ENCODE measurements at places on chromosomes 7 and 10.

GRCh38 chr7:7653593-7654187 lies 13.1 kb downstream of the UMAD1 start:
- DNase-seq: no peak

DNA sequence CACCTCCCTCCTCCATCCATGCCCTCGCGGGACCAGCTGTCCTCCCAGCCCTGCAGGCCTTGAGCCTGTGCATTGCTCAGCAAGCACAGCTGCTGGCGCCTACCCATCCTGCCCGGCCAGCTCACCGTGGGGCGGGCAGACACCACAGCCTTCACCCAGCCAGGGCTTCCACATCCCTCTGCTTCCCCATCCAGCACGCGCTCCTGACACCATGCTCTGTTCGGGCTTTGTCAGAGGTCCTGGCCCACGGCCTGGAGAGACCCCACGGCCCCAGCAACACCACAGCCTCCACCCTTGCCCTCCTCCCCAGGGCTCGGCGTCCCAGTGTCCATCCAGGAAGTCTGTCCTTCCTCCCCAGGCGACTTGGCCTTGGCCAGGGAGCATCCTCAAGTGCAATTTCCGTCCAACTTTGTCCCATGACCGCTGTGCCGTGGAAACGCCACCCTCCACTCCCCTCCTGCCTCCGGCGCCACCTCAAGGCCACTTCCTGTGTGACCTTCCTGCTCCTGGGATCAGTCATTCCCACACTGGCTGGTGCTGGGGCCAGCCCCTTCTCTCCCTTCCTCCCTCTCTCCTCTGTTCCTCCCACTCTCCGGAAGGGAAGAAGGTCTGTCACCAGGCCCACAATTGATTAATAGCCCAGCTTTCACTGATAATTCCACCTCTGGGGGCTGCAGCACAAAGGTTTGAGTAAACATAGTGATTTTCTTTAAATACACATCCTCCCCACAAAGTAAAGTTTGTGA lies 71.5 kb upstream of the SMNDC1 start:
- no peak for DNase-seq

- DNase-seq: peak; percentile 96
Measured at GRCh38 chr10:102645741-102646609, 1.7 kb downstream of the TRIM8 start.

GRCh38 chr7:105188201-105188600 lies 174.2 kb downstream of the KMT2E start:
- DNase-seq: no peak

DNA sequence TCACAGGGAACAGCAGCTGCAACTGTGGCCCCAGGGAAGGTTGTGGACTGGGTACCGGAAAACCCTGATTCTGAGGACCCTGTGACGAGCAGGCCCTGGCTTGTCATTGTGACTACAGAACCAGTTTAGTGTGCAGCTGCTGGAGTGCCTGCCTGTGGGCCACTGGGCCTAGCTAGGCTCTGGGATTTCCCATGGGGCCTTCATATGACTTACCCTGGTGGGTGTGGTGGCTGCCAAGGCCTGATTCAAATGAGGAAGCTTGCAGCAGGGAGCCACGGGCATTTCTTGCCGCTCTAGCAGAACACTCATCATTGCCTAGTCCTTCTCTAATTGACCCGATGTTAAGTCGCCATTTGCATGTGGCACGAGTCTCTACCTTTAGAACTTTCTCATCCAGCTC lies 14.7 kb upstream of the CAMK2G start:
- DNase-seq: peak; percentile 80

DNA sequence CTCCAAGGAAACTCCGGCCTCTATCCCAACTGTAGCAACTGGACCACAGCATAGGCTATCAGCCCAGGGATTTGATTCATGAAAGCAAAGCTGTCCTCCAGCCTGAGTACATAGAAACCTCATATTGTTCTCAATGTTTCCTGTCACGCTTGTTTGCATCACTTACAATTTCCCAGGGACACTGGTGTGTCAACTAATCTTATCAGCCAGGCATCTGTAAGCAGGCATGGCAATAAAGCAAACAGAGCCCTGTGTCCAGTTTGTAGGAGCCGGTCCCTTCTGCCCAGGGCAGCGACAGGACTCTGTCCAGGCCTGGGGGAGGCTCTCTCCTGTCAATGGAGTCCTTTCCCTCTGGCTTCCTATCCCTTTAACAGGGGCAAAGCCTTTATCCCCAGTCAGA lies 23.0 kb upstream of the CDHR3 start:
- DNase-seq: no peak

DNA sequence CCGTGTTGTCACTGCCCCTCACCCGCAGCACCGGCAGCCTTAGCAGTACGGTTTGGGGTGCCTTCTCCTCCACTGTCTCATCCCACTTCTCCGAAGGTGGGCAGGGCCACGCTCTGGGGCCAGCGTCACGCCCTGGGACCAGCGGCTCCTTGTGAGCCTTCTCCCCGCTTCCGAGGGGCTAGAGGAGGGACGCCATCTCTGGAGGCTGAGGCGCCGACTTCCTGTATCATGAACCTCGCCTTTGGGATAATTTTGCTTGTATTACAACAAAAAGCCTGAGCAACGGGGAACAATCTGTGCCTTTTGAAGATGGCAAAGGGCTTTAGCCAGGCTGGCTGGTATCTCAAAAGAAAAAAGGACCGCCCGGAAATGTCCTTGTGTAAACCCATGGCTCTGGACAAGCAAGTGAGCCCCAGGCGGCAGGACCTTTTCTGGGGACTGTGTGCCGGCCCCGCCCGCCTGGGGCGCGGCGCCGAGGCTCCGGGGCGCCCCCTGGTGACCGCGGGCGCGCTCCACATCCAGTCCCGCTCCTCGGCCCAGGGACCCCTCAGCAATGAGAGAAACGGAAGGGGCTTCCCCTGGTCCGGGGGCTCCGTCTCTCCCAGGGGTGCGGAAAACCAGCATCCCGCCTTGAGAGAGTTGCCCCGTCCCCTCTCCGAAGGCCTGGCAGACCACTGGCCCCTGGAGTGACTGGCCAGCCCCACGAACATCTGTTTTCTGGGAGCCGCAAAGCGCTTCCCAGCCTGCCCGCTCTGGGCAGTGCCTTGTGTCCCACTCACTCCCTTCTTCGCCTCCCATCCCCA lies 3.8 kb downstream of the DEPP1 start:
- peak; percentile 78 for DNase-seq

DNA sequence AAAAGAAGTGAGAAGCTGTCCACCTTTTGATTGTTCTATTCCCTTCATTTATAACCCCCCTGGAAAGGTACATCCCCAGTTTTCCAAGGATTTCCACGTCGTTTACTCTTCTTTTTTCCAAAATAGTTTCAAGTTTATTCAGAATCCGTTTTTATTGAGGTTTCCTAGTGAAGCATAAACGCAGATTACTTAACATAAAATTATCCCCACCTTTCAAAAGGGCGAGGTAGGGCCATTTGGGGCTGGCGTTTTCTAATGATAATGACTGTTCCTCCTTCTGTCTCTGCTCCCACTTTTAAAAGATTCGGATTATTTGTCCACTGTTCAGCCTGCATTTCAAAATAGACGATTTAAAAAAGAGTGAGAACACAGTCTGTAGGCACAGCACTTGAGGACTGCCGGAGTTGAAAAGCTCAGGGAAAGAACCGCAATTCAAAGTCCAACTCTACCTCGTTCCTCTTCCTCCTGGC lies 165.2 kb upstream of the PPP1R3A start:
- no peak for DNase-seq

- DNase-seq: no peak
Measured at GRCh38 chr10:411603-412002, 276.3 kb downstream of the ZMYND11 start.

GRCh38 chr10:49735848-49736563 lies 26.1 kb downstream of the OGDHL start:
- no peak for DNase-seq

- no peak for DNase-seq
Measured at GRCh38 chr10:97078261-97078937, 107.4 kb downstream of the SLIT1 start.

- no peak for DNase-seq
Measured at GRCh38 chr10:133069033-133069525, 18.6 kb upstream of the ADGRA1 start.

DNA sequence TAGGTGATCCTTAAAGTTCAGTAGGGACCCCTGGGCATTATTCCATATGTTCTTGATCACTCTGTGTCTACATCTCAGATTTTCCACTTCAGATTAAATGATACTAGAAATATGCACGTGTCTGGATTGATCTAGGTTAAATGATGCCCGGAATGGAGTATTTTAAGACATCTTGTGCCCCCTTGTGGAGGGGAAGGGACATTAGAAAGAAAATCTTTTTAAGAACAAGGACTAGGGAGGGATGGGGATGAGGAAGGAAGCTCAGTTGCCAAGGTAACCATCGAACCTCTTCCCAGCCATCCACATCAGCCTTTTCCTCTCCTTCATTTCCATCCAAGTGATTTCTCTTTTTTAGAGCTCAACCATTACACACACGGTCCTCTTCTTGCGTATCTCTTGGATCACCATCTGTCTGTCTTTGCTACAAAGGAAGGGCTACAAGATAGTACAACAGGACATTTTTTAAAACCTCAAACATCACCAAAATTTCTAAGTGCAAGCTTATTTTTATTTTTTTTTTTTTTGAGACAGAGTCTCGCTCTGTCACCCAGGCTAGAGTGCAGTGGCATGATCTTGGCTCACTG lies 40.5 kb downstream of the PRSS2 start:
- DNase-seq: no peak

GRCh38 chr10:55215699-55216098 lies 414.7 kb upstream of the PCDH15 start:
- DNase-seq: no peak

DNA sequence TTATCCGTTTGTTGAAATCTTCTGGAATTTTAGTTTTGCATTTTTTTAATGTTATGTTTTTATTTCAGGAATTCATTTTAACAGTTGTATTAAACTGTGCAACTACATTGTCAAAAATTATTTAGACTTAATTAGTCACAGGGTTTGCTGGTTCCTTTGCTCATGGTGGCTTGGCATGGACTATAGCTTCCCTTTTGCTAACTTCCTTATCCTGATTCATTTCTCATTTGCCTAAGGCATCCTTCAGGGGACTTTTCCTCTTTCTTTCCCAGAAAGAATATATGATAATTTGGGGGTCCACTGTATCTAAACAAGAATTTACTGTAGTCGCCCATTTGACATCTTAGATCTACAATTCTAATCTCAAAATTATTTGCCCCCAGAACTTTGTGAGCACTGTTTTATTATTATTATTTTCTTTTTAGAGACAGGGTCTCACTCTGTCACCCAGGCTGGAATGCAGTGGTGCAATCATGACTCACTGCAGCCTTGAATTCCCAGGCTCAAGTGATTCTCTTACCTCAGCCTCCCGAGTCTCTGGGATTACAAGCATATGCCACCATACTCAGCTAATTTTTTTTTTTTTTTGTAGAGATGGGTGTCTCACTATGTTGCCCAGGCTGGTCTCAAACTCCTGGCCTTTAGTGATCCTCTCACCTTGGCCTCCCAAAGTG lies 13.9 kb downstream of the FIGNL1 start:
- no peak for DNase-seq

DNA sequence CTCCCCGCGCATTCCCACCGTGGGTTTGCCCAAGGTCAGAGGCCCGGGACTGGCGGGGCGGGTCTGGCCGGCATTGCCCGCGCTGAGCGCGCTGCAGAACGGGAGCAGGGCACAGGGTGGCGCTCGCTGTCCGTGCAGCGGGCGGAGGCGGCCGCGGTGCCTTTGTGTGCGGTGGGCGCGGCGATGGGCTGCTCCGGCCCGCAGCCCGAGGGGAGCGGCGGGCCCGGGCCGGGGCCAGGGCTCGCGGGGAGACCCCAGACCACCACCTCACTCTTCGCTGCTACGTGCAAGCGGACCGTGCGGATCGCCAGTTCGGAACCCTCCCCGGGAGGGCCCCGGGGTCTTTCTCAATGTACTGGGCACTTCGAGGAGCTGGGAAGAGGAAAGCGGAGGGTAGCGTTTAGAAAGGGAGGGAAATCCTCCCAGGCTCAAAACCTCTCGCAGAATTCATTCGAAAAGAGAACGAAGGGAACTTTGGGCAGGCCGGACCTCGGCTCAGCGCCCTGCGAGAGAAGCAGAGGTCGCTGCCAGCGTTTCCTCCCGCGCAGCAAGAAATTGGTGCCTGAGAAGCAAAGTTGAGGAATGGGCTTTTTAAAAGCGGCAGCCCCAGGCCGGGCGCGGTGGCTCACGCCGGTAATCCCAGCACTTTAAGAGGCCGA lies 8.5 kb downstream of the SP8 start:
- DNase-seq: peak; percentile 16

DNA sequence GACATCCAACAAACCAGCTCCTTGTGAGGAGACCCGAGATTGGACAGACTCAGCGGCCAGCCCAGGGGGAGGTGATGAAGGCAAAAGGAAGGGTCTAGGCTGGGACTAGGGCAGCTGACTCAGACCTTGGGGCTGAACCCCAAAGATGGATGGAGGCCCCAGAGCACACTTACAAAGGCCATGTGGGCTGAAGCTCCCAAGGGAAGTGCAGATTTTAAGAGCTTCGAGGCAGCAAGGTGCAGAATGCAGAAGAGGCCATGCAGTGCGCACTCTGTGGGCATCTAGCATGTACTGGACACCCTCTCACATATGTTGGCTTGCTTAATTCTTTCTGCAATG lies 11.8 kb downstream of the WDFY4 start:
- DNase-seq: no peak

DNA sequence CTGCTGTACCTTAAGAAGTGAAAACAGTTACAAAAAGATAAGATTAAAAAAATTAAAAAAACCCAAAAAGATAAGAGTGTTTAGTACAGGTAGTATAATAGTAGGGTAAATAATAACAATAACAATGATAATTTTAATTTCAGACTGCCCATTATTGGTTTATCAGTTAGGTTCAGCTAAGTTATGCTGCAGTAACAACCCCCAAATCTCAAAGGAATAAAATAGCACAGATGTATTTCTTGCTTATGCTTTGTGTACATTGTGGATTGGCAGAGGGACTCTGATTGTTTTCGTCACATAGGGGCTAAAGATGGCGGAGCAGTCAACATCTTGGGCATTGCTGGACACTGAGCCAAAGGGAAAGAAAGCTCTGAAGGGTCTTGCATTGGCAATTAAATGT lies 264.6 kb downstream of the LRMDA start:
- no peak for DNase-seq

GRCh38 chr7:2796358-2797352 lies 47.5 kb downstream of the GNA12 start:
- DNase-seq: peak; percentile 83

- no peak for DNase-seq
Measured at GRCh38 chr10:58985216-58985615, 191.2 kb upstream of the PHYHIPL start.

- DNase-seq: no peak
Measured at GRCh38 chr7:44281811-44282600, 43.4 kb downstream of the CAMK2B start.

GRCh38 chr7:88057655-88058054 lies 123.6 kb downstream of the ADAM22 start:
- DNase-seq: no peak

- DNase-seq: no peak
Measured at GRCh38 chr7:139111147-139111546, 1.6 kb upstream of the ZC3HAV1 start.

All from psoas muscle (tissue), 8 donors.